ENCODE measurements at places on chromosomes 16 and 17. TPM values are rescaled to one million over a fixed set of nuclear protein-coding genes. Genes with fewer than 3 reads are reported as not detected.

The GRAPL gene
- total RNA-seq: 7.3 TPM

The SEPTIN12 gene
- not detected for total RNA-seq

The VTN gene
- 0.46 TPM for total RNA-seq

The PABPN1L gene
- not detected for total RNA-seq

The SOX8 gene
- total RNA-seq: 0.99 TPM

DNA sequence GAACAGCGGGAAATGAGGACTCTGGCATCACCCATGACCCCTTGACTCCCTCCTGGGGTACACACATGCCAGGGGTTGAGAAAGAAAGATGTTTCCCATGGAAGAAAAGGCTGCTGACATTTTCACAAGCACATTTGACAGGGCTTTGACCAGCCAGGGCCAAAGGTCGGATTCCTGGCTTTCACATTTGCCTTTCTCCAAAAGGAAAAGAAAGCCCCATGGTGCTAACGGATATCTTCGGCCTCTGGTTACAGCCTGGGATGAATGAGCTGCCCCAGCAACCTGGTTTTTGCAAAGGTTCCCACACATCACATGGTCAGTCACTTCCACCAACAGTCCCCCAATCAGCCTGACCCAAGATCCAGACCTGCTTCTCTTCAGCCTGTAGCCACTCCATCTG lies 478.2 kb upstream of the CDH11 start:
- DNase-seq: no peak

DNA sequence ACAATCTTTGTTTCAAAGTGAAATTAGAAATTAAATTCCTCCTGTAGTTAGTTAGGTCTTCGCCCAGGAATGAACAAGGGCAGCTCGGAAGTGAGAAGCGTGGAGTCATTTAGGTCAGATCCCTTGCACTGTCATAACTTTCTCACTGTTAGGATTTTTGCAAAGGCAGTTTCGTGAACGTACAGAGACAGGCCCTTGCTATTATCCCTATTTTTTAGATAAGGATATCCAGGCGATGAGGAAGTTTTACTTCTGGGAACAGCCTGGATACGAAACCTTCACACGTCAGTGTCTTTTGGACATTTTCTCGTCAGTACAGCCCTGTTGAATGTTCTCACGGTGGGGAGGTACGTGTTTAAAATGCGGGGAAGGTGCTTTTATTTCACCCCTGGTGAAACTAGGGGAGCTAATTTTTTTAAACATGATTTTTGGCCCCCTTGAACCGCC lies 318 bp upstream of the RBL2 start:
- DNase-seq: no peak

DNA sequence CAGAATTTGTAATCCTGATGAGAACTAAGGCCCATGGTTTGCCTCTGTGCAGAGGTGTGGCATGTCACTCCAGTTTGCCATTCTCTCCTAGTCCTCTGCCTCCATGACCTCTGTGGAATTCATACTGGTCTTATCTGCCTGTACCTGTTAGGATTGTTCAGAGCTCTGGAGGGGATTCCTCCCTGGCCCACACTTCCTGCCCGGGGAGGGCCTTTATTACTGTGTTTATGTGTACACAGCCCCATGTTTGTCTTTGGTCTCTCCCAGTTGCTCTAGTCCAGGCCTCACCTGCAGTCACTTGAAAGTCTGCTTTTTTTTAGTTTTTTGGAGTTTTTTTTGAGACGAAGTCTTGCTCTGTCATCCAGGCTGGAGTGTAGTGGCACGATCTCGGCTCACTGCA lies 36.4 kb downstream of the RHBDL3 start:
- DNase-seq: no peak

DNA sequence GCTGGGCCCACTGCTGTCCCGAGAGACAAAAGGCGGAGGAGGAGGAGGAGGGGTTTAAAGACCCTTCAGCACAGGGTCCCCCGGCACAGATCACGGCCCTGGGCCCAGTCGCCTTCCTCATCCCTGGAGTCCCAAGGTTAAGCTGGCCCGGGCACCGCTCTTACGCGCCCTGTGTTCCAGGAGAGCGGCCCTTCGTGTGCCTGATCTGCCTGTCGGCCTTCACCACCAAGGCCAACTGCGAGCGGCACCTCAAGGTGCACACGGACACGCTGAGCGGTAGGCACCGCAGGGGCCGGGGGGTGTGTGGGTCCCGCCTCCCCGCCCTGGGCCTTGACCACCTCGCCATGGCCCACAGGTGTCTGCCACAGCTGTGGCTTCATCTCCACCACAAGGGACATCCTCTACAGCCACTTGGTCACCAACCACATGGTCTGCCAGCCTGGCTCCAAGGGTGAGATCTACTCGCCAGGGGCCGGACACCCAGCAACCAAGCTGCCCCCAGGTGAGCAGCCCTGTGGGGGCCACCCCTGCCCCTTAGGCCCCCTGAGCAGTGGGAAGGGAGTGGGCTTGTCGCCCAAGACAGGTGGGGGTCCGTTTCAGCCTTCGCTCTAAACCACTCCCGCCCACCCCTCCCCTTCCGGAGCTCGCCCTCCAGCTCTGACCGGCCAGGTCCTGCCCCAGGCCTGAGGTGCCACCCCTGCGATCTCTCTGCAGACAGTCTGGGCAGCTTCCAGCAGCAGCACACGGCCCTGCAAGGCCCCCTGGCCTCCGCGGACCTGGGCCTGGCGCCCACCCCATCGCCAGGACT lies 37.6 kb upstream of the ZC3H18 start:
- no peak for DNase-seq

DNA sequence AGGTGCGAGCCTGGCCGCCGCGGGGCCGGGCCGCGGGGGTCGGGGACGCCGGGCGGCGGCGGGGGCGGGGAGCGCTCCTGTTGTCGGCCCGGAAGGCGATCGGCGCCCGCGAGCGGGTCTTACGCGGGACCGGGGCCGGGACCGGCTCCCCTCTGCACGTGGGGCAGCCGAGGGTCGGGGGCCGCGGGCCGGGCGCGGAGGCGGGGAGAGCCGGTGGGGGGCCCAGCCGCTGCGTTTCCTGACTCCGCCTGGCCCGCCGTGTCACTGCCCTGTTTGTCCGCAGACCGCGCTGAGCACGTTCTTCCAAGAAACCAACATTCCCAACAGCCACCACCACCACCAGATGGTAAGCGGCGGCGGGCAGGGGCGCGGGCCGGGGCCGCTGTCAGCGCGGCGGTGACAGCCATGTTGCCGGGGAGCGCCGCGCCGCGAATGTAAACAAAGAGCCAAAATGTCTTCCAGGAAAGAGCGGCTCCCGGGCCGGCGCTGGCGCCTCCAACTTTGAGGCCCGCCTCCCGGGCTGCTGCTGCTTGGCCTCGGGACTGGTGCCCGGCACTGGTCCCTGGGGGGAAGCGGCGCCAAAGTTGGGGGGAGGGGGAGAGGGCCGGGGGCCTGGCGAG lies 586 bp downstream of the UBALD2 start:
- no peak for DNase-seq

DNA sequence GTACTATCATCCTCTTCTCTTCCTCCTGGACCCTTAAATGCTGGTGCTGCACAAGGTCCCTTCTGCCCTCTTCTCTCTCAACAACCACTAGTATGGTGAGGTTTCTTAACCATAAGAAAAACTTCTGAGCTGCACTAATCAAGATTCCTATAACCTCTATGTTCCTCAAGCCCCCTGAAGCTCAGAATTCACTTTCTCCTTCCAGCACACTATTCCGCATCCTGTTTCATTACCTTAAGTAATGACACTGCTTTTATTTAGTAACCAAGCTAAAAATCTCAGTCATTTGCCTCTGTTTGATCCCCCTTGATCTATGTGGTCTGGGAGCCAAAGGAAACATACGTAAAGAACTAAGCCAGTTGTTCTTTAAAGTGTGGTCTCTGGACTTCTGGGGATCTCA lies 20.1 kb downstream of the KANSL1 start:
- DNase-seq: no peak

- no peak for DNase-seq
Observed at GRCh38 chr16:61836804-61837393, 199.3 kb downstream of the CDH8 start.

Data from pulmonary artery endothelial cell (primary cell).